T-helper 22 cell (primary cell): ENCODE measurements at places on chromosomes 7 and 10.

DNA sequence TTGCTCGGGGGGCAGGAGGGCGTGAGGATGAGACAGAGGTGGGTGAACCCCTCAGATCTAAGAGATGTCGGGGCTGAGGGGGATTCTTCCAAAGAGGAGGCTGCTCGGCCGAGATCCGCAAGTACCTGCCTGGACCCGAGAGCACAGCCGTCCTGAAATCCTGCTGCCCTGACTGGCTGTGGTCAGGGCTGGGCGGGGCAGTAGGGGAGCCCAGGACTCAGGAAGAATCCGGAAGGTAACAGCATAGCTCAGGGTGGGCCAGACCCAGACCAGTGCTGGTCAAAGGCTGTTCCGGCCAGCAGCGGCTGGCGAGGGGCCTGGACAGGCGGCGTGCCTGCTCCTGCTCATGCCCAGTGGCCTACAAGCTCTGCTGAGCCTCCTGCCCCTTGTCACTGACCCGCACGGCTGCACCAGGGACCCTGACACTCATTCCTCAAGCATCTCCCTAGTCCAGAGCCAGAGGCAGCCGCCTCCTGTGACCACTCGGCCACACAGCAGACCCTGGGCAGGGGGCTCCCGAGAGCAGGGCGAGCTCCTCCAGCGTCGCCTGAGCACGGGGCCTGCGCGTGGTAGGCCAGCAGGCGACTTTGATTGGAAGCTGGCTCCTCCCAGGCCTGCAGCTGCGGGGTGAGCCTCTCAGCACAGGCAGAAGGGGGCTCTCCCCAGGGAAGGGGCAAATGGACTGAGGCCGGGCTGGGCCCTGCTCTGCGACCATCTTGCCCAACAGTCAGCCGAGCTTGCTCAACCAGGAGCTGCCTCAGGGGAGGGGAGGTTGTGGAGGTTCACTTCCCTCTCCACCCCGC lies 3.1 kb upstream of the ADAP1 start:
- DNase-seq, result no peak

- no peak for DNase-seq
Measured at GRCh38 chr7:92813390-92814024, 22.9 kb downstream of the CDK6 start.

DNA sequence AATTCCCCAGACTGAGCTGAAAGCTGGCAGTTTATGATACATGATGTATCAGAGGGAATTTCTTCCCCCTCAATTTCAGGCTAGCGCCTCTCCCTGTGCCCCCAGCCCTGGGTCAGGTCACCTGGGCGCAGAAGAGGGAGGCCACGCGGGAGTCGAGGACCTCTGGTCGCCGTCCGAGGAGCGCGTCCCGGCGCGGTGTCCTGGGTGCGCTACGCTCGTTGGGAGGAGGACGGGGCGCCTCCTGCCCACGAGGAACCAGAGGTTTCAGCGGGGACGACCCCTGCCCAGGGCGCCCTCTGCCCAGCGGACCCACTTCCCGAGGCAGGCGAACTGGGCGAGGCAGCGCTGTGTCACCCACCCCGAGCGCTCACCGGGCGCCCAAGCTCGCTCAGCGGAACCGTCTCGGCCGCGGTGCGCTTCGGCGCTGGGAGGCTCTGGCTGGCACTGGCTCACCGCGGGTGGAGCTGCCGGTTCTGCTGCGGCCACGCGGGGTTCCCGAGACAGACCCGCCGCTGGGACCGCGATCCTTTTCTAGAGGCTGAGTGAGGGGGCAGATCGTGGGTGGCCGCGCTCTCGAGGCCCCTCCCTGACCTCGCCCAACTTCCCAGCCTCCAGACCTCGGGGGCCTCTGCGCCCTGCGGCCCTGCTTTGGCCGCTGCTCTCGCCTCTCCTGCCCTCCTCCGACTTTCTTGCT lies at the start of gene FAM237B:
Gene FAM237B, minus strand, starts transcription at position 504 of the 694 bp plus-strand sequence. CDS start 1,556 bp downstream, outside the sequence.
- DNase-seq, result no peak

- no peak for DNase-seq
Measured at GRCh38 chr10:70903262-70903921, 15.0 kb upstream of the PCBD1 start.

GRCh38 chr7:106460792-106461254 lies 176.0 kb upstream of the NAMPT start:
- DNase-seq, result no peak

DNA sequence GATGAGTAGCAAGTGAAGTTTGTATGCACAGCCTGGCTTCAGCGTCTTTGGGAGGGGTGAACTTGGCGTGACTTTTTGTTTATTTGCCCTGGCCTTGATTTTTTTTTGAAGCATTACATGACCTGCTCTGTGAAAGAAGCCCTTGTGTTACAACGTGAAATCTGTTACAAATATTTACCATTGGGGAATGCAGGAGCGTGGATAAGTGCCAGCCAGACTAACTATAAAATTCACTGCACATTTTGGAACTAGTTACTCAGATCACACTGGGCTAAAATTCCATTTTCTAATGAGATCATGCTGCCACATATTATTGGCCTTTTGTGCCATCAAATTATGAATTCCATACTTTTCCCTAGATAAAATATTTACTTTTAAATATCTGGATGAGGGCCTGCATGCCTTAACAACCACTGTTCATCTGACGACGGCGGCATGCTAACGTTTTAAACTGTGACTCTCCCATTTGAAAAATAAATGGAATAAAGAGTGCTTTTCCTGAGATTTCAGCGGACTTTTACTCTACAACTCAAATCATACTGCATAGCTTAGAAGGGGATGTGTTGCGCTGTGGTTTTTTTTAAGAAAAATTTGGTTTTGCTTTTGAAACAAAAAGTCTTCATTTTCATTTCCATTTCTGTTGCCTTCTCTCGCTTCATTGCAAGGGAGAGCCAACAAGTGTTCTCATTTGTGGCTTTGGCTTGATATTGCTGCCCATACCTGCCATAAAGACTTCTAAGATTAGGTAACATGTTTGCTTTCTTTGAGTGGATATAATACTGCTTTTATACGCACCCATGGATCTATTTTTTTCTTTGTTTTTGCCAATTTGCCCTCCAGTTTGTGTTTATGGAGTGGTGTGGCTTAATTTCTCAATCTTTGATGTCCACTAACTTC lies 352.2 kb downstream of the TFEC start:
- DNase-seq, result no peak

DNA sequence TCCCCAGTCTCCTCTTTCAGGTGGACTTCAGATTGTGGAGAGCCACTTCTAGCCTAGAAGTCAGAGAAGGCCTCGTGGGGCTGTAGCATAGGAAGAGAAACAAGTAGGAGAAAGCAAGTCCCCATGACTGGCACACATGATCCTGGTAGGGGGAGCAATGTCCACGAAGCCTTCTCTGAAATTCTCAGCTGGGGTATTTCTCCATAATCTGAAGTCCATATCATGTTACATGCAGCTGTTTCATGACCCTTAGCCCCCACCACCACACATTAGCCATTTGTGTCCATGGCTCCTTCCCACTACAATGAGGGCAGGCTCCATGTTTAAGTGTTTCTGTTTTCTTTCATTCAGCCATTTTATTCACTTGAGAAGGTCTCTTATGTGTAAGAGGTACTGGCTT lies 43.2 kb downstream of the LAMB4 start:
- no peak for DNase-seq

GRCh38 chr10:123380491-123381085 lies 226.4 kb downstream of the BUB3 start:
- no peak for DNase-seq

DNA sequence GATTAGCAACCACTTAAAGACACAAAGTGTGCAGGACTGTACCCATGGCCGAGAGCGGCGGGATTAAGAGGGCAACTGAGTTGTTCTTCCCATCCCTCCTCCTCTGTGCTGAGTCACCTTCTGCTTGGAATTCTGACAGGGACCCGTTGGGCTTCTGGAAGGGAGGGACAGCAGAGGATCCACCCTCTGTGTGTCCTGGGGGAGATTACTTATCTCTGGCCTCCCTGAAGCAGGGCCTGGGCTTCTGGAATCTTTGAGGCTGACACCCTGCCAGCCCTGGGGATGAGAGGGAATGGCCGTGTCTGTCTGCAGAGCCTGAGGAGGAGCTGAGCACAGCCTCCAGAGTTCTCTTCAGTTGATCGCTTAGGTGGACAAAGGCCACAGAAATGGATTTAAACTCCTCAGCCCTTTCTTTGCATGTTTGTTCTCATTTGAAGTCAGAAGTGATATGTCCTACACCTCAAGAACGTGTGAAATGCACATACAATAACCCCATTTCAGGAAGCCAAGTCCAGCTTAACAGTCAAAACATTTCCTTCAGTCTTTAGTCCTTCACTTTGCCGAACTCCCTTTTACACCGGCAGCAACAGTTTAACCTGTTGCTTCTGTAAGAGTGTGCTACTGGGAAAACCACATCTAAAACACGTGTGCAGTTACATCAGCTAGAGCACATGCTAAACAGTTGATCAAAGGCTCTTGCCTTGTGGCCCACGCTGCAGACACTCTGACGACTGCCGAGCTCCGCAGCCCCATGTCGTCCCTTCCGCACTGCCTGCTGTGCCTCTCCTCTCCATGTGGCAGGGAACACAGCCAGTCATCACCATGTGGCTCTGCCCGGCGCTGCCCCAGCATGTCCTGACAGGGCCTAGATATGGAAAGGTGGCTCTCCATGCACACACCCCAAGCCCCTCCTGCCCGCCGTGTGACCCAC lies 55.7 kb downstream of the IKZF1 start:
- peak; percentile 84 for DNase-seq

- no peak for DNase-seq
Measured at GRCh38 chr7:37277513-37277912, 171.2 kb downstream of the ELMO1 start.

DNA sequence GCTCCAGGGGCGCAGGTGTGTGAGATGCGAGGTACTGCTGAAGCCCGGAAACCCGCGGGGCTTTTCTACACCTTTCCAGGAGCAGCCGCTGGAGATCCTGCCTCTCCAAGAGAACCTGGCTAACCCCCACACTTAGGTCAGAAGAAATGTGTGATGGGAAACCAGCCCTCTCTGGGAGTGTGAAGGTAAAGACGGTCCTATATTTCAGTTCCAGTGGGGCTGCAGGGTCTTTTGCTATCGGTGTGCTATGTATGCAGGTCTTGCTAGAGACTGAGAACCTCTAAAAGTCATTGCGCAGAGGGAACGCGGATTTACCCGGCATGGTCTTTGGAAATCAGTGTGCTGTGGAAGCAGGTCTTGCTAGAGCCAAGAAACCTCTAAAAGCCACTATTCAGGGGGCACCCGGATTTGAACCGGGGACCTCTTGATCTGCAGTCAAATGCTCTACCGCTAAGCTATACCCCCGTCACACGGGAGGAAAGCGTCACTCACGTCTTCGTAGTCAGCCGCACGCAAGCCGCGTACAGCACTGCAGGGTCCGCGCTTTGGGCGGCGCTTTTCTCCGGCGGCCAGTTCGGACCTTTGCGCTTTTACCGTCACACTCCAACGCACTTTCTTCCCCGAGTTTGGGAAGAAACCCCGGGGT lies 46.0 kb downstream of the ZNF777 start:
- no peak for DNase-seq
